Stimulated activated CD4-positive, alpha-beta T cell treated with anti-CD3 and anti-CD28 coated beads, Interleukin-1b, Interleukin-23, amount 100 ng/mL, for 24 hours (primary cell): ENCODE measurements at places on chromosomes 7 and 10.

DNA sequence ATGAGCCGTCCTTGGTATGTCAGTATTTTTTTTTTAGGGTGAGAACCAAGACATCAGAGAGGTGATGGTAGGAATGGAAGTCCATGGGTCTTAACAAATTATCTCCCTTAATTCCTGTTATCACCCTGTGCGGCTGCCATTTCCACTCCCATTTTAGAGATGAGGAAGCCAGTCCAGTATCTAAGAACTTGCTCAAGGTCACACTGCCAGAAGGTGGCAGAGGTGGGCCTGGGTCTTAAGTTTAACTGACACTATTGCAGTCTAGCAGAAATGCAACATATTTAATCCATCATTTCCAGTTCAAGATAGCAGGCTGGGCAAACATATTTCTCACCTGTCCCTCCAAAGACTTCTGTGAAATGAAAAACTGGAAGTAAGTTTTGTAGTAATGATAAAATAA lies 108.3 kb downstream of the GLI3 start:
- DNase-seq = no peak

DNA sequence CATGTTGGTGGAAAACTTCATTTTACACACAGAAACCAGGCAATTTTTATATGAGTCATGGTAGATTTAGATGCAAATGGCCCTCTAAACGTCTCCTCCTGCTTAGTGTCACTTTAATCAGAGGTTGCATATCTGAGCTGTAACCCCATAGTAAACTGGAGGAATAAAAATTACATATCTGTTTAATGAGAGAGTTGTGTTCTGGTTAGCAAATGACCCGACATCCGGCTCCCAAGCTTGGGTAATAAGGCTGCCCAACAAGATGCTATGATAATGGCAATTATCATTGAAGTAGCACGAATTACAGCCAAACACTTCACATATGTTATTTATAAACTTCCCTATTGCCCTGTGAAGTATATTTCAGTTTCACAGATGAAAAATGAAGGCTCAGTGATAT lies 10.6 kb upstream of the ADAM12 start:
- no peak for DNase-seq

GRCh38 chr10:31958856-31959255 lies 30.2 kb upstream of the ARHGAP12 start:
- no peak for DNase-seq

DNA sequence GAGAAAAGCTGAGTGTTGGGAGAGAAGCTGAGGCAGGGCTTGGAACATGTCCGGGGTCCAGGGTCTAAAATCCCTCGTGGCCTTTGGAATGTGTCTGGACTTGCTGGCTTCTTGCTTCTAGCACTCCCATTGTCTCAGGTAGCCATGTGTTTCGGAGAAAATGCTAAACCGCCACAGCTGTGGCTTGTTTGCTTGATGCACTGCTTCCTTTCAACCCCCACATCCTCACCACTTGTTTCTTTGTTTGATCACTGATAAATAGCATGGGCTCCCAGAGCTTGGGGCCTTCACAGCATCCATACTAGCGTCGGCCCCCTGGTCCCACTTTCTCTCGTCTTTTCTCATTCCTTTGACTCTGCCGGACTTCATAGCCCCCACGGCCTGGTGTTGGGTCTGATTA lies 102.7 kb downstream of the ANKRD26 start:
- DNase-seq = no peak

- no peak for DNase-seq
Observed at GRCh38 chr10:72164617-72165016, 51.2 kb upstream of the ANAPC16 start.

GRCh38 chr7:133545618-133546017 lies 292.7 kb downstream of the EXOC4 start:
- DNase-seq = no peak

- no peak for DNase-seq
Observed at GRCh38 chr10:67971311-67971710, 86.9 kb downstream of the SIRT1 start.

- DNase-seq = no peak
Observed at GRCh38 chr7:44756904-44757303, 8.3 kb downstream of the ZMIZ2 start.

DNA sequence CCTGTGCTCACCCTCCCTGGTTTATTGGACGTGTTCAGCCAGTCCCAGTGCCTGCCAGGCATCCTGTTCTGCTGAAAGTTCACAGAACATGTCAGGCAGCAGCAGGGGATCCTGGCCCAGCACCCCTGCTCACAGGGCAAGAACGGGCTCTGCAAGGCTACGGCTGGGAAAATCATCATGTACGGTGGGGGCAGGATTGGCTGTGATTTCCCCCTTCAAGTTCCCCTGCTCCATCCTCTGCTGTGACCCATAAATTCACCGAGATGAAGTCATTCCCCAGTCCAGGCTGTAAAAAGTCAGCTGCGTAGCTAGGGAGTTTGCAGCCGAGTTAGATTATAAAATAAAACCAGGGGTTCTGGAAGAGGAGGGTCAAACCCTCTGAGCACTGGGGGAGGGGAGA lies 484.1 kb upstream of the ZMIZ1 start:
- DNase-seq = no peak

DNA sequence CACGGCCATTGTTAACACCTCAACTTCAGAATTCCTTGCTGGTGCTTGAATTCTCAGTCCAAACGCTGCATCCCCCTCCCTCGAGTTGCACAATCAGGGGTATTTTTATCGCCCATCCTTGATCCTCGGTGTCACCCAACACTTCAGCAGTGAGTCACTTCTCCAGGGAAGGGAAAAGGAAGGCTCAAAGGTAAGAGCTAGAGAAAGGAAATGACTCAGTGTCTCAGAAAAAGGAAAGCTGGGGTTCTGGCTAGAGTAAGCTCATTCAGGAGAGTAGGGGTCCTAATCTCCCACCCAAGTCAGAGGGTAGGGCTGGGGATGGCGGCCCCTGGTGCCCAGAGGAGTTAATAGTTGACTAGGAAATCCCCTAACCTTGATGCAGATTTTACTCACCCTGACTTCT lies 39.8 kb upstream of the TRIM8 start:
- DNase-seq = no peak

DNA sequence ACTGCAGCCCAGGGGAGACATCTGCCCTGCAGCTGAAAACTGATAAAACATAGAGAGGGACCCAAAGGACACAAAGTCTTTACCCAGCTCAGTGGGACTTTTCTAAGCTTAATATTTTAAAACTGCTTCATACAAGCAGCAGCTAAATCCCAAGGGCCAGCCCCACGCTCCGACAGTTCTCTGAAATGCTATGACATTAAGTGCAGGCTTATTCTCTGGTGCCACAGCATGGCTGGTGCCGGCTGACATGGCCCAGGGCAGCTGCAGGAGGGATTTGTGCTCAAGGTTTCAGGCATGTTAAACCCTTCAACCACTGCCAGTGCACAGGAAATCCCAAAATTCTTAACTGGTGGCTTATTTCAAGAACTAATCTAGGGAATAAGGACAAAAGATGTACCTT lies 170.9 kb downstream of the PARD3 start:
- no peak for DNase-seq
